Fibroblast of pulmonary artery (primary cell): ENCODE measurements at places on chromosomes 2 and 18.

DNA sequence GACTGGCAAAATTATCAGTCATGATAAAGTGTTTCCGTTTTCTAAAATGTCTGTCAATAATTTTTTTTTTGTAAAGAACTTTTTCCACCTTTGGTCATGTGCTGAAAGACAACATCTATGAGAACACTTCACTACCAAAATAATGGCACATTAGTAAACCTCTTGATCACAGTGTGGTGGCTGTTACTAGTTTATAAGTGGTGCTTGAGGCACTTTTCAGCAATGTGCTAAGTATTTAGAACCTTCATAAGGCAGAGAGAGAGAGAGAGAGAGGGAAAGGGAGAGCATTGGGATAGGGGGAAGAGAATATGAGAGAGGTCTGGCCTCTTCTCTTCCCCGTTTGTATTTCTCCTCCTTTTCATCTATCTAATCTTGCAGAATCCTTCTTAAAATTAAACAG, 1.1 kb upstream of the NYAP2 start:
- DNase-seq: no peak

GRCh38 chr18:12891561-12891960, 7.5 kb upstream of the PTPN2 start:
- DNase-seq: no peak

DNA sequence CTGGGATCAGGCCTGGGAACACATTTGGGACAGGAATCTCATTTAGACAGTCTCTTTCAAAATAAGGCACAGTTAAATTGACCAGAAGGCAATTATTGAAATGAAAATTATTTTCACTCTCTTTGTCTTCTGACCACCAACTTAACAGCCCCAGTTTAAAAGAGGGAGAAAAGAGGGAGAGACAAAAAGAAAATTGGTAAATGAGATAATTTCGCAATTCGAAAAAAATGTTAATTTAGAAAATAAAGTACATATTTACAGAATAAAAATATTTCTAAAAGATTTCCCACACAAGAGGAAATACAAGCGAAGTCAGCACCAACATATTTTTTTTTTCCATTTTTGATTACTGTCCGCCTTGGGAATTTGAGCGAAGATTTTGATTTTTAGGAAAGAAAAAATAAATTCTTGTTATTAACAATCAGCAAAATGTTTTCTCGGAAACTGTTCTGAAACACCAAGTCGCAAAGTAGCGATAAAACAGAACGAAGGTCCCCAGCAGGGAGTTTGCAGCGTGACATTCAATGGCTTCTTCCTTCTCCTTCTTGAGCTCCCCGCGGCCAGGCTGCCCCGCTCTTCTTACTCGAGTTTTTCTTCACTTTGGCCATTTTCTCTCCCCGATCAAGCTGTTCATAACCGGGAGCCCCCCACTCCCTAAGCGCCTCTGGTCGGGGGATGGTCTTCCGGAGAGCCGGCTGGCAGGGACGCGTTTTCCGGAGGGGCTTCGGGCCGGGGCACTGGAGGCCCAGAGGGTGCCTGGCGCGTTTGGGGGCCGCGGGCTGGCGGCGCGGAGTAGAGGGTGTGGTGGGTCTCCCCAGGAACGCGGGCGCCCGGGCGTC, 5.0 kb downstream of the SP9 start:
- DNase-seq: no peak

DNA sequence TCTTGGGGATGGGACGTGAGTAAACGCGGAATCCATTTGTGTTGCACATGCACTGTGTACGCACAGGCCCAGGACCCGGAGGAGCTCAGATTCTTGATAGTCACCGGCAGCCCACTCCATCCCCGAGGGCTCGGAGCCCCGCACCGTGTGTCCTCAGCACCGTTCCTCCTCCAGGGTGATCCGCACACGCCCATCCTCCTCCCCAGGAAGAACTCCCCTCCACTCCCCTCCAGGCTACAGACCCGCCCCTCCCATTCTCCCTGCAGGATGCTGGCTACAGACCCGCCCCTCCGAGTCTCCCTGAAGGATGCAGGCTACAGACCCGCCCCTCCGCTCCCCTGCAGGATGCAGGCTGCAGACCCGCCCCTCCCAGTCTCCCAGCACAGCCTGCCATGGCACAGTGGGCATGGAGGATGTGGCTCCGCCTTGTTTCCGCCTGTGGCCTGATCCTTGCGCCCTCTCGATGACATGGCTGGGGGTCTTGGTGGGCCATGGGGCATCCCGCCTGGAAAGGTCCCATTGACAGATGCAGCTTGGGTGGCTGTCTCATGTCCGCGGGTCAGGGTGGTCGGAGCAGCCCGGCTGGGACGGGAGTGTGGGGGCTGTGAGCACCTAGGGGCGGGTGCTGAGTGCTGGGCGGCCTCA, 14.1 kb downstream of the CTDP1 start:
- DNase-seq: no peak

DNA sequence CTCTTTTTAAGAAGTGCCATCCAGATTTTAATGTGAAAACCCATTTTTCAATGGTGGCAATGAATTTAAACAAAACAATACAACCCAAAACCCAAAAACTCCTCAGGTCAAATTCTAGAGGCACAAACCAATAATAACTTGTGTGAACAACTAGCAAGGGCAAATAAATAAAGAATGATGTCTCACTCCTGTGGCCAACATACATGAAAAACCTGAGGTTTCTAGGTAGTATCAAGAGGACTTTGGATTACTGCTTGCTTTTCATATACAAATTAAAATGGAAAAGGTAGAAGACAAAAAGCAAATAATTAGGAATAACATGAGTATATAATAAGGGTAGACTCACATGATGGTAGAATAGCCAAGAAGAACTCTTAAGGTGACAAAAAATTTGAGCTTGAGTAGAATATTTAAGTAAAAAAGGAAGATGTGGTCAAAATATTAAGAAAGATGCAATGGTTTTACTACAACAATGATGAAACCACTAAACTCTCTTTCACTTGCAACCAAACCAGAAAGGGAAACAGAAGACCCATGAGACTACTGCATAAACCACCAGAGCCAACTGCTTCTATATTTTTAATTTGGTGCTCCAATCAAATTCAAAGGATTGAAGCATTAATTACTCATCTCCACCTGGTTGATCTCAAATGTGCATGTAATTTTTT, 53.5 kb downstream of the DARS1 start:
- no peak for DNase-seq

GRCh38 chr2:33764551-33764950, 165.5 kb upstream of the FAM98A start:
- DNase-seq: no peak
